ENCODE measurements at places on chromosomes 6 and 20.

DNA sequence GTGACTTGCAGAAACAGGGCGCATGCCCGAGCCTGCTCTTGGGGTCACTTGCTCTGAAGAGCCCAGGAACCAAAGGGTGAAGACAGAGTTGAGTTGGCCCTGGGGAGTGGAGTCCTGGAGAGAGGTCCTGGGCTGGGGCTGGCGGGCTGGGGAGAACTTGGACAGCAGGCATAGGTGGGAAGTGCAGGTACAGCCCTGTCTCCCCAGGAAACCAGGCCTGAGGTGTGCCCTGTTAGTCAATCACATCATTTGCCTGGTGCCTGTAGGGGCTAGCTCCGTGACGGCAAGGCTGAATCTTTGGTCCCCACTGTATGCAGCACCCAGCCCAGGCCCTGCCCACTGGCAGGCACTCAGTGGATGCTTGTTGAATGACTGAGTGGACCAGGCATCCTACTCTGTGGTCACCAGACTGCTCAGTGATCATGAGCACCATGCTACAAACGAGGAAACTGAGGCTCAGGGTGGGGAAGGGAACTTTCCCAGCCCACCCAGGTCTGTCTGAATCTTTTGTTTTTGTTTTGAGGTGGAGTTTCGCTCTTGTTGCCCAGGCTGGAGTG lies 15.6 kb upstream of the NOL4L start:
- DNase-seq = no peak

GRCh38 chr6:134372603-134373281 lies 54.8 kb upstream of the SGK1 start:
- no peak for DNase-seq

DNA sequence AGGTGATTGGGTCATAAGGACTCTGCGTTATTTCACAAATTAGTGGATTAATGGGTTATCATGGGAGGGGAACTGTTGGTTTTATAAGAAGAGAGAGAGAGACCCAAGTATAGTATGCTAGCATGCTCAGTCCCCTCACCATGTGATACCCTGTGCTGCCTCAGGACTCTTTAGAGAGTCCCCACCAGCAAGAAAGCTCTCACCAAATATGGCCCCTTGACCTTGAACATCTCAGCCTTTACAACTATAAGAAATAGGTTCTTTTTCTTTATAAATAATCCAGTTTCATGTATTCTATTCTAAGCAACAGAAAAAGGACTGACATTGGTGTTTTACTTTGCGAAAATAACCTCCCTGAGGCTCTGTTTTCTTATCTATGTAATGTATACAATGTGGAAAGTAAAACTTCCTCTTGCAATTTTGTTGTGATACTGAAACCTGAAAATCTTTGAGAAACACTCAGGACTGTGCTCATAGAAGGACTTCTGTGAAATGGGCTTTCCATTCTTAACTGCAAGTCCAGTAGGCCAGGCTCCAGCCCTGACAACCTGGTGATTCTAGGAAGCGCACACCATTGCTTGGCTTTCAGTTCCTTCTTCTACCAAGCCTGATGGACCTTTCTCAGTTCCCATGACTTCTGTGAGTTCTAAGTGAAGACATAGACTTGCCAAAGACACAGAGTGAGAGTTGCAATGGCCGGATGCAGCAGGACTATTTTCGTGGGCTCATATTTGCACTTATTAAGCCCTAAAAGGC lies 21.9 kb downstream of the SIRPD start:
- DNase-seq = no peak

DNA sequence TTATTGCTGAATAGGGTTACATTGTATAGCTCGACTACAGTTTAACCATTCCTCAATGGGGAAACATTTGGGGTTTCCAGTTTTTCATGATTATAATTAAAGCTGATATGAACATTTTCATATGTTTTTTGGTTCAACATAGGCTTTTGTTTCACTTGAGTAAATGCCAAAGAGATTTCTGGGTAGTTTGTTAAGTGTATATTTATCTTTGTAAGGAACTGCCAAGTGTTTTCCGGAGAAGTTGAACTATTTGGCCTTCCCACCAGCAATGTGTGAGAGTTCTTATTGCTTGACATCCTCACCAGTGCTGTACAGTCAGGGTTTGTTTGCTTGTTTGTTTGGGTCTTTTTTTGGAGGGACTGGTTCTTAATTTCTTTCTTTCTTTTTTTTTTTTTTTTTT lies 83.7 kb upstream of the RALY start:
- DNase-seq = no peak

- no peak for DNase-seq
Measured at GRCh38 chr20:25464501-25465242, 57.2 kb downstream of the GINS1 start.

DNA sequence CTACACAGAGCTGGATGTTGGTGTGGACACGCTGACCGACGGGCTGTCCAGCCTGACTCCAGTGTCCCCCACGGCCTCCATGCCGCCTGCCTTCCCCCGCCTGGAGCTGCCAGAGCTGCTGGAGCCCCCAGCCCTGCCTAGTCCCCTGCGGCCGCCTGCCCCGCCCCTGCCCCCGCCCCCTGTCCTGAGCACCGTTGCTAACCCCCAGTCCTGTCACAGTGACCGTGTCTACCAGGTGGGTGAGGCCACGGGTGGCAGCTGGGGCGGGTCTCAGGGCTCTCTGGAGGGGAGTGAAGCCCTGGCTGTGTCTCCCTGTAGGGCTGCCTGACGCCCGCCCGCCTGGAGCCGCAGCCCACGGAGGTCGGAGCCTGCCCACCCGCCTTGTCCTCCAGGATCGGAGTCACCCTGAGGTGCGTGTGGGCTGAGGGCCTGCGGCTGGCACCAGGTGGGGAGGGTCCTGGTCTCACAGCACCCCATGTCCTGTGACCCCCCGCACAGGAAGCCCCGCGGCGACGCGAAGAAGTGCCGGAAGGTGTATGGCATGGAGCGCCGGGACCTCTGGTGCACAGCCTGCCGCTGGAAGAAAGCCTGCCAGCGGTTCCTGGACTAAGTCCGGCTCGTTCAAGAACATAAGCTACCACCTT lies 2.9 kb downstream of the SLC2A4RG start:
- DNase-seq = no peak

DNA sequence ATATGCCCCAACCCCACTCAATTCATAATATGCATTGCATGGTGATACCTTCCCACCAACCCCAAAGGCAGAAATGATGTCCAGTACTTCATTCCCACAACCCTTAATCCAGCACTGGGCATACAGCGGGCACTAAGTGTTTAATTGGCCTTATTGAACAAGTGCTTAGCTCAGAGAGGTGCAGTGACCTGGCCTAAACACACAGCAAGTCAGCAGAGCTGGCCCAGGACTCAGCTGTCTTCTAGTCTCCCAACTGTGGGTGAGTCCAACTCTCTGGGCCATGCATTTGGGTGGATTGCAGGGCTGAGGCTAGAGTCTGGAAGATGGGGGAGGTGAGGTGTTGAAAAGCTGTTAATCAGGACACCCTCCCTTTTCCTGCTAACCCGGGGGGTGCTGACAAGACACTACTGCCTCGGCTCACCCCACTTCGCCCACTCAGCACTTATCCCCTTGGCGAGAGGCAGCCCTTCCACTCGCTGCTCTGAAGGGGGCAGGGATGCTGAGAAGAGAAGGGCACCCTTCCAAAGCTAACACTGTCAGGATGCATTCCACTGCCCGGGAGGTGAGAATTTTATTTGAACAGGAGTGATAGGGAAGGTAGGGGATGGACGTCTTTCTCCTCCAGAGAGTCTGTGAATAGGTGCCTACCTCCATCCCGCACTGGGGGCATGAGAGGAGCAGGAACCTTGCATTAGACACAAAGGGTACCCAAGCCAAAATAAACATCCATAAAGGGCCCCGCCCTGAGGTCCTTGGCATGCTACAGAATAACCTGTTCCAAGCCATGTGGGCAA lies 14.2 kb downstream of the KCNK5 start:
- no peak for DNase-seq

DNA sequence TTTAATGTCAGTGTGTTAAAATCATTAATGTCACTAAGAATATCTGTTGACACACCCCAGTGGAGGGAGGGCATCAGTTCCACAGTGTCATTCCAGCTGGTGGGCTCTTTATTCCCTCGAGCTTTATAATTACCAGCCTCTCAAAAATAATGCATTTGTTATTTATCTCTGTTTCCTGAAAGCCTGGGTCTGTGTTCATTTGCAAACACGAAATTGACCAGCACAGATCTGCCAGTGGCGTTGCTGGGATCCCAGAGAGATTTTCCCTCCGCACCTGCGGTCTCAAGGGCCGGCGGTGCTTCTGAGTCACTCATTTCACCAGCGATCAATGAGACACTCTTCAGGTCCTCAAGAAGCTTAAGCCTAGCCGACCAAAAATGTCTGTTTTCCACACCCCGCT lies 5.7 kb upstream of the PYGB start:
- no peak for DNase-seq
